ENCODE measurements at places on chromosomes 1 and 21.
A peak's percentile ranks its signal among the peaks of the same experiment; 100 is the strongest.

- DNase-seq = no peak
These were observed 11.4 kb downstream of the AGMAT start for GRCh38 chr1:15573477-15573876.

GRCh38 chr1:40592107-40592803, 60.8 kb downstream of the ZNF684 start:
- DNase-seq = no peak

DNA sequence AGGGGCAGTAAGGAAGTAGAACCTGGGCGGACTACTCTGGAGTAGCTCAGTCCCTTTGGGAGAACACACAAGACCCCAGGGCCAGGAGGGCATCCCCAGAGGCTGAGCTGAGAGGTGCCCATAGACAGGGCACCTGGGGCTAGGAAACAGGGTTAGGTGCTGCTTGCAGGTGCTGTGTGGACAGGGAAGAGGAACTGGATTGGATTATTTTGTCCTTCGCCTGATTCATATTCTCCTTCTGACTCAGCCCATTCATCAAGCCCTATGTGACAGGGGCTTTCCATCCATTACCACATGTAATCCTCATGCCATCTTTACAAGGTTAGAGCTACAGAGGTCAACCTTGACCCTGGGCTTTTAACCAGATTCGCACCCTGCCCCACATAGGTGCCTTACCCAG, 183.9 kb downstream of the C1orf94 start:
- no peak for DNase-seq

DNA sequence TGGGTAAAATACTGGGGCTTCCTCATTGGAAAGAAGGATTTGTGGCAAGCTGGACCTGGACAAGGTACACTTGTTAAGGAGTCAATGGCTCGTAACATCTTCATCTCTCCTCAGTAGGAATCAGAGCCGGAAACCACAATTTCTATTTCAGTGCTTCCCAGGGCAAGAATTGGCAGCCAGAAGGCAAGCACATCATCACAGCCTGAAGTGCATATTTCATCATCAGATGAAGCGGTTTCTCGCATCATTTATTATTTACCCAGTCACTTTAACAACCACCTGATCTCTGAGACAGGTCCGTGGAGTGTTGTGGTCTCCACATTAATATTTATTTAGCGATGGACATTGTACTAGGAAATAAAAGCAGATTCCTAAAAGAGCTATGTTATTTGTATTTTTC, 55.0 kb downstream of the KCNJ15 start:
- DNase-seq = no peak

DNA sequence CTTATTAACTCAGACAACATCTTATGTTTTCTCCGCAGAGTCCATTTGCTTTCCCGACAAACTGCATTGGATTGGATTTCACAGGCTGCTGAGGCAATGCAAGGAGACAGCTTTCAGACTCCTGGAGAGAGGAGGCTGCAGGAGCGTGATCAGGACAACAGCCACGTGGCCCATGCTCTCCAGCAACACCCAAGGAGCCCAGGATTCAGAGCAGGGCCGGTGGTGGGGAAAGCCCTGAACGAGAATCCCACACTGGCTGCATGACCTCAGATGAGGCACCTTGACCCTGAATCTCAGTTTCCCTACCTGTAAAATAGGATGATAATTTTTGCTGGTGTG, 78.3 kb upstream of the NFASC start:
- no peak for DNase-seq

- no peak for DNase-seq
These were observed 36.9 kb upstream of the QSOX1 start for GRCh38 chr1:180117764-180118116.

DNA sequence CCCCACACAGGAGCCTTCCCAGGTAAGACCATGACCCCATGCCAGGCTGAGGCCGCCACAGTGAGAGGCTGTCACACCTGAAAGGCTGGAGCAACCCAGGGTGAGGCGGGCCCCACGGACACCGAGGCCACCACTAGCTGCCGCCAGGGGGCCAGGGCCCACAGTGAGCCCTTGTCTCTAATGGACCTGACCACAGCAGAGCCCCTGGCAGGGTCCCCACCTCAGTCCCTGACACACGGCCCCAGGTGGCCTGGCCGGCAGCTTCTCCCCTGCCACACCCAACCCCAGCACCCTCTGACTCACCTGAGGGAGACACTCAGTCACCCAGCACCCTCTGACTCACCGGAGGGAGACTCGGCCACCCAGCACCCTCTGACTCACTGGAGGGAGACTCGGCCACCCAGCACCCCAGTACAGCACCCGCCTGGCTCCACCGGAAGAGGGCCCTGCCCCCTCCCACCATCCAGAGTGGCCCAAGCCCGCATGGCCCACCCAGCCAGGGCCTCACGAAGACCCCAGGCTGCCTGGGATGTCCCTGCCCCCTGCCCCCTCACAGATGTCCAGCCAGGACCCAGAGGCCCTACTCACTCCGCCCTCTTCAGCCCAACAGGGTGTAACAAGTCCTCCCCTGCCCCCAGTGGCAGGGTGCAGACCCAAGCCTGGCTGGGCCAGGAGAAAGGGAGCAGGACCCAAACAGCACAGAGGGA, 4.4 kb downstream of the DVL1 start:
- DNase-seq = peak; percentile 44

GRCh38 chr1:248757784-248758195, 2.2 kb upstream of the LYPD8 start:
- DNase-seq = no peak

GRCh38 chr21:38352536-38353219, 95.9 kb downstream of the KCNJ15 start:
- peak; percentile 36 for DNase-seq

- no peak for DNase-seq
These were observed 28.2 kb downstream of the SLC30A10 start for GRCh38 chr1:219900201-219900600.

- DNase-seq = no peak
These were observed 10.4 kb upstream of the BOLA1 start for GRCh38 chr1:149888999-149889289.

DNA sequence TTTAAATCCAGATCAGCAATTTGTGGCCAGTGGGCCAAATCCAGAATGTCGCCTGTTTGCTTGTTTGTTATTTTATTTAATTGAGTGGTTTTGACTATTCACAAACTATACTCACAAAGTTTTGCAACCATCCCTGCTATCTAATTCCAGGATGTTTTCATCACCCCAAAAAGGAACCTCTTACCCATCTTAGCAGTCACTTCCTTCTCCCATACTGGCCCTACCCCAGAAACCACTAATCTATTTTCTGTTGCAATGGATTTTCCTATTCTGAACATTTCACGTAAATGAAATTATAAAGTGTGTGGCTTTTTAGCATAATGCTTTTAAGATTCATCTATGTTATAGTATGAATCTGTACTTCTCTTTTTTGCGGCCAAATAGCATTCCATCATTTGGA, 41.3 kb downstream of the WDTC1 start:
- no peak for DNase-seq

- DNase-seq = no peak
These were observed 49.7 kb upstream of the IFI44L start for GRCh38 chr1:78570539-78570938.

DNA sequence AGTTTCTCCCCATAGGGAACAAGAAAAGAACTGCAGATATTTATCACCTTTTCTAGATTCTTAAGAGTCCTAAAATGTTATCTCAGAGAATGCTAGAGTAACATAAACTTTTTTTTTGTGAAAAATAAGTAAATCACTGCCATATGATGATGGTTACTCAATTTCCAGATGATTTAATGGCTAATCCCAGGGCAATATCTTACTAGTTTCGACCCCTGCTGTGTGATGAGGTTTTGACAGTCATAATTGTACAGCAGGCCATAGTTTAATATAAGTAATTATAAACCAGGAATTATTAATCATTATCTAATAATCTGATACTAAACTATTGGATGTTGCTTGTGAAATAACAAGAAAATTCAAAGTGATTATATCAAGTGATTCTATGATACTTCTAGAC, 210.6 kb downstream of the HLX start:
- DNase-seq = no peak

GRCh38 chr21:34343838-34344381, 19.9 kb upstream of the KCNE2 start:
- DNase-seq = no peak

DNA sequence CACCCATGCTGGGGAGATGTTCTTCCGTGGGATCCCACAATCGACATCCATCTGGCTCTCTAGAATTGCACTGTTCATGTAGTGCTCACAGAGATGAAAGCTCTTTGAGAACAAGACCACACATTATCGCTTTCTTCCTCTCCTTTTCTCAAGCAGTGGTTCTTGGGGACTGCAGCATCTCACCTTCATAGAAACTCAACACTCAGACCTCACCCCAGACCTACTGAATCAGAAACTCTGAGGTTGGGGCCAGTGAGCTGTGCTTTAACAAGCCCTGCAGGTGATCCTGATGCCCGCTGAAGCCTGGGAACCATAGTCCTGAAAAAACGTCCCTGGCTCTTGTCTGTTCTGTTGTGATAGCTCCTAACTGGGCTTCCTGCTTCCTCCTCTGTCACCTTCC, 251.3 kb upstream of the FGGY start:
- no peak for DNase-seq

DNA sequence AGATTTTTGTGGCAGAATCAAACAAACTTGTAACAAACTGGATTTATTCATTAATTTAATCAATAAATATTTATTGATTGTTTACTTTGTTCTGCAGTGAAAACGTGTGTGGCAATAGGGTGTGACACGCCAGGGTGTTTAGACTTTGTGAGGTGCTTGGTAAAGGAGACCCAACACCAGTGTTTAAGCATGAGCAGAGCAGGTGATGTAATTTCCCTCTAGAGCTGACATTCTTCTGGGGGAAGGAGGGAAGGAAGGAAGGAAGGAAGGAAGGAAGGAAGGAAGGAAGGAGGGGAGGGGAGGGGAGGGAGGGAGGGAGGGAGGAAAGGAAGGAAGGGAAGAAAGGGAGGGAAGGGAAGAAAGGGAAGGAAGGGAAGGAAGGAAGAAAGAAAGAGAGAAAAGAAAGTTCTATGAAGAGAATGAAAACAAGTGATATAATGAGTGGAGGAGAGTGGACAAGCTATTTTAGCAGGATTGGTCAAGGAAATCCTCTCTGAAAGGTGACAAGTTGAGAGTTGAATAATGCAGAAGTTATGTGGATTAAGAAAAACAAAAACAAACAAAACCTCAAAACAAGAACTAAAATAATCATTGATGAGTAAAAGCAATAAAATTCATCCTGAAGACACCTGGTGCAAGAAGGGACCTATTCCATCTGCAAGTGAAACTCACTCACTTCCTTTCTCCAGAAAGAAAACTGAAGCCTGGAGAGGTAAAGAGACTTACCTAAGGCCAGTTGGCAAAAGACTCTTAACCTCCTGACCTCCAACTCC, 60.8 kb downstream of the TSEN15 start:
- DNase-seq = no peak

- DNase-seq = no peak
These were observed 85.4 kb upstream of the PBX1 start for GRCh38 chr1:164473544-164473943.

DNA sequence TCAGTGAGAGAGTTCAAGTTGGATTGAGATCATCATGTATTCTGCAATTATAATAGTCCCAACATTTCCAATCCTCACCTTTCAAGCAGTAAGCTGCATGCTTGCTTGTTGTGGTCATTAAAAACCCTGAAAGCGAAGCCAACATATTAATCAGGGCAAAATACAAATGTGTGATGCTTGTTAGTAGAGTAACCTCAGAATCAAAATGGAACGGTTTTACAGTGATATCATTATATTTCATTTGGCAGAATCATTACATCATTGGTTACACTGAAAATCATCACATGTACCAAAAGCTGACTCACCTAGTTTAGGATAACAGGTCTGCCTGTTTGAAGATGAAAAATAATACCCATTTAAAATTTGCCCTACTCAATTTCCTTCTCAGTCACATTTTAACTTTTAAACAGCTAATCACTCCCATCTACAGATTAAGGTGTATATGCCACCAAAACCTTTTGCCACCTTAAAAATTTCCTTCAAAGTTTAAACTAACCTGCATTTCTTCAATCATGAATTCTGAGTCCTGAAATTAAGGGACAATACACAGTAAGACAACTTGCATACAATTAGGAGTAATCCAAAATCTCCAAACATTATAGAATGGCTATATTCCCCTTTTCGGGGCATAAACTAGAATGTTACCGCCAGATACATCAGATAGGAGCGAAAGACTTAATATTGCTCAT, 3.5 kb downstream of the GAS5 start:
- DNase-seq = no peak

GRCh38 chr1:41524676-41525675, 40.5 kb upstream of the EDN2 start:
- no peak for DNase-seq

GRCh38 chr1:220908757-220909156, 29.5 kb downstream of the HLX start:
- DNase-seq = no peak

Data from stimulated activated CD4-positive, alpha-beta T cell treated with anti-CD3 and anti-CD28 coated beads, TNF-alpha, amount 100 ng/mL, for 48 hours (primary cell).